MG63 (cell line): ENCODE measurements at places on chromosomes 16 and 17. TPM values are rescaled to one million over a fixed set of nuclear protein-coding genes. Genes with fewer than 3 reads are reported as not detected.
A peak's percentile ranks its signal among the peaks of the same experiment; 100 is the strongest.

The ABCA3 gene
- 1.1 and 5.1 TPM in 2 replicates for total RNA-seq

The CSH2 gene
- total RNA-seq: not detected in 2 replicates

The ERN2 gene
- total RNA-seq: not detected in 2 replicates

The TAF15 gene
- total RNA-seq: 10.8 and 33.6 TPM in 2 replicates

The SNF8 gene
- 266 and 293 TPM in 2 replicates for total RNA-seq

The FBXL16 gene
- total RNA-seq: 0.16 and 0.67 TPM in 2 replicates

The GLP2R gene
- total RNA-seq: 0.03 TPM in 1 of 2 replicates, not detected in the other

The CCL11 gene
- not detected in 2 replicates for total RNA-seq

- peak; percentile 99 for DNase-seq
Observed at GRCh38 chr17:42561897-42562387, at the start of gene COASY. Gene COASY (plus strand): TSS chr17:42562148. CDS start chr17:42562623, 475 bp downstream.

- DNase-seq: no peak
Observed at GRCh38 chr17:41592601-41593305, 6.1 kb upstream of the KRT14 start.

- DNase-seq: peak; percentile 39
Observed at GRCh38 chr17:57899822-57900221, 50.0 kb upstream of the MRPS23 start.

DNA sequence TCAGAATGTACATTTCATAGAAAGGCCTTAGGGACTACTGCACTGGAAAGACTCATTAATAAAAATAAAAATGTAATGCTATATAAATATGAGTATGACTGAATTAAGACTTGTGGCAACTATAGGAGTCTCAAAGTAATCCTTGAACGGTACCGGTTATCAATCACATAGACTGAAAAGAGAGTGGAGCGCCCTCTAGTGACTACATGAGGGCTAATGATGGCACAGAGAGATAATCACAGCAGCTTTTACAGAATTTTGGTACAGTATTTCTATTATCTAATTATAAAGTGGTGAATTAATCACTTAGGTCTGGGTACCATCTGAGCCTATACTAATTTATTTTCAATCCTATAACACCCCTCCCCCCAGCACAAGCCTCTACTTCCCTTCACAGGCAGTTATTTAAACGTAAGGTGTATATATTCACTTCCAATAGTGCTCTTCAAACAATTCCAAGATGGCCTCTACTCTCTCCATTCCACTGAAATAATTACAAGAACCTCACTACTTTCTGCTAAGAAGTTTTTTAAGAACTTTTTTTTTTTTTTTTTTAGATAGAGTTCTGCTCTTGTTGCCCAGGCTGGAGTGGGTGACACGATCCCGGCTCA lies 40.7 kb upstream of the ANKFY1 start:
- no peak for DNase-seq

DNA sequence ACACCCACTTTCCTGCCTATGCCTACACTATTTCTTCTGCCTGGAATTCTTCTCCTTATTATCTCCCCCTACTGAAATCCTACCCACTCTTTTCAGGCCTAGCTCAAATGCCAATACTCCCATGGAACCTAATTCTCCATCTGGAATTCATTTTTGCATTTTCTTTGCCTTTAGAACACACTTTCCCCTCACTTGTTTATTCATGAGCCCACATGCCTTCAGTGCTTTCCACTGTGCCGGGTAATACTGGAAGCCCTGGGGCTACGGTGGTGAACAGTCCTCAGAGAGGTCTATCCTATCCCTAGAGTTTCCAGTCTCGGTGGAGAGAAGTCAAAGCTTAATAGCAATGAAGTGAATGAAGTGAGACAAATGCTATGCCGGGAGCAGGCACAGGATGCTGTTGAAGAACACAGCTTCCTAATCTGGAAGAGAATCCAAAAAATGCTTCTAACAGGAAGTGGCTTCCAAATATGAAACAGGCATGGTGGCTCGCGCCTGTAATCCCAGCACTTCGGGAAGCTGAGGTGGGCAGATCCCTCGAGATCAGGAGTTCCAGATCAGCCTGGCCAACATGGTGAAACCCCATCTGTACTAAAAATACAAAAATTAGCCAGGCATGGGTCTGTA lies 322.4 kb downstream of the GRIN2A start:
- no peak for DNase-seq

GRCh38 chr17:66522591-66523272 lies 220.3 kb downstream of the PRKCA start:
- peak; percentile 59 for DNase-seq

GRCh38 chr16:30764086-30764485 lies 2.0 kb downstream of the RNF40 start:
- no peak for DNase-seq

- peak; percentile 42 for DNase-seq
Observed at GRCh38 chr16:70250748-70251628, 752 bp downstream of the EXOSC6 start.

DNA sequence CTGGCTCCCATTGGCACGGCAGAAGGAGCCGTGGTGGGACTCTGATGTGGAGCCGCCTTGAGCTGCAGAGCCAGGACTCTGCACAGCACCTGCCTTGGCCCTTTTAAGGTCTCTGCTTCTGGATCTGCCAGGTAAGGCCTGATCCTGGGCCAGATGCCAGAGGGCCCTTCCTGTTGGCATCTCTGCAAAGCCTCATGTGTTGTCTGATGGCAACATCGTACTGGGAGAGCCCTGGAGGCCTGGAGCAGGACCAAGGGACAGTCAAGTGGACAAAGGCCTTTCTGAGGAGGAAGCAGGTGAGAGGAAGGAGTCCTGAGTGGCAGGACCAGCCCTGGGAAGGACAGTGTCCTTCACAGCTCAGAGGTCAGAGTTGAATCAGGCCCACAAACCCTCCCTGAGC lies 26.1 kb downstream of the SOCS1 start:
- no peak for DNase-seq

GRCh38 chr17:65975878-65976277 lies 216.1 kb downstream of the CEP112 start:
- no peak for DNase-seq

GRCh38 chr16:62038225-62038624 lies 2.0 kb upstream of the CDH8 start:
- DNase-seq: no peak

DNA sequence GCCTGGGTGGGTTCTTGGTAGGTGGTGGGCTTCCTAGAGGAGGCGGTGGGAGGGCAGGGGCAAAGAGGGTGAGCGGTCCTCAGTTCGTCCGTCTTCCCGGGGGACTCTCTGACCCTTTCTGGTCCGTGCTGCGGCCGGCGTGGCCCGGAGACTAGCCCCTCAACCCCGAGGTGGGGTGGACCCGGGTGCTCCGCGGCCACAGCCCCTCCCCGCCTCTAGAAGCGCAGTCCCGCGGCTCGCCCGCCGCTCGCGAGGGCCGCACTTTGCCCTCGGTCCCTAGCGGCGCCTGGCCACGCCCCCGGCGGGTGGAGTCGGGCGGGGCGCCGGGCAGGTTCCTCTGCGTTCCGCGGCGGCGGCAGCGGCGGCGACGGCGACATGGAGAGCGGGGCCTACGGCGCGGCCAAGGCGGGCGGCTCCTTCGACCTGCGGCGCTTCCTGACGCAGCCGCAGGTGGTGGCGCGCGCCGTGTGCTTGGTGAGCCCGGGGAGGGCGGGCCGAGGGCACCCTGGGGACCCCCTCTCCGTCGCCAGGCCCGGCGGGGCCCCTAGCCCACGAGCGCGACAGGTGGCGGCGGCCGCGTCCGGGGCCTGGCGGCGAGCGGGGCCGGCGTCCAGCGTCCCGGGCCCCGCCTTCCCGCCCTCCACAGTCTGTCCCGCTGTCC lies at the start of gene SYNGR2:
Gene SYNGR2 (plus strand): TSS at position 340 of the 661 bp plus-strand sequence. CDS start 36 bp downstream, at position 376.
- peak; percentile 85 for DNase-seq

GRCh38 chr16:48201515-48202201 lies 42.4 kb upstream of the LONP2 start:
- DNase-seq: no peak

DNA sequence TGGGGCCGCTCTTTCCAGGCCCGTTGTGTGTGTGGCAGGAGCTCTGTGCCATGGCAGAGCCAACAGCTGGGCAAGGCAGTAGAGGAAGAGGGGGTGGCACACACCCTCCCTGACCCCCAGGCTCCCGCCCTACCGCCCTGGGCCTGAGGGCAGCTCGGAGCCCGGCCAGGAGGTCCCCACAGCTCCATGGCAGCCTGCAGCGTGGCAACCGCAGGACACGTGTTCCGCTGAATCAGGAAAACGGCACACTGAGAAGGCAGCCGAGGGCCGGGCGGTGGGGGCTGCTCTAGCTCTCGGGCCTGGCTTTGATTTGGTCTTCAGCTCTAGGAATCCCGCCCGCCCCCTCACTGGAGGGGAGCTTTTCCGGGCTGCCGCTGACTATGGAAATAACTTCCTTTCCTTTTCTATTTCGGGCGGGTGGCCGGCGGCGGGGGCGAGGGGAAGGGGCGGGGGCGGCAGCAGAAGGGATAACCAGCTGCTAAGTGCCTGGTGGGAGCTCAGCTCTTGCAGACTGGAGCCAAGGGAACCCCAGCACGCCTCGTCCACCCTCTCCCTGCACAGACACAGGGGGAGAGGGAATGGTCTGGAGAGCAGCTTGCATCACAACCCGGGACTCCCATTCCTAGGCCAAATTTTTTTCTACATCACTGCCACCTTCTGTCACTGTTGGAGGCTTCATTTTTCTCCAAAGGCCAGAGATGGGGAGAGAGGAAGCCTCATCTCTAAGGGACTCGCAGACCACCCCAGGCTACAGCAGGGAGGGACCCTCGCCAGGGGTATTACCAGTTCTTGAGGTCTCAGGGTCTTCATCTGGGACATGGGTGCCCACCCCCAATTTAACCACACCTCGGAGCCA lies 24.8 kb upstream of the MRPS23 start:
- DNase-seq: peak; percentile 99

GRCh38 chr16:57775661-57776469 lies 26.4 kb downstream of the KIFC3 start:
- no peak for DNase-seq
